Smooth muscle cell of the brain vasculature (primary cell): ENCODE measurements at places on chromosomes 12 and 14.

DNA sequence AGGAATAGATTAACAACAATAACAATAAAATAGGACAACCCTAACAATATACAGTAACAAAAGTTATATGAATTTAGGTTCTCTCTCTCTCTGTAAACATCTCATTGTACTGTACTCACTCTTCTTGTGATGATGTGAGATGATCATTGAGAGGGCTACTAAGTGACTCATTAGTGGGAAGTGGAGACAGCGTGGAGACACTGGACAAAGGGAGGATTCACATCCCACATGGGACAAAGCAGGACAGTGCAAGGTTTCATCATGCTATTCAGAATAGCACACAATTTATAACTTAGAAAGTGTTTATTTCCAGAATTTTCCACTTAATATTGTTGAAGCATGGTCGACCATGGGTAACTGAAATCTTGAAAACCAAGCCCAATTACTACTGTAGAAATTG lies 26.0 kb upstream of the SPATA7 start:
- no peak for DNase-seq

GRCh38 chr12:63706336-63706735 lies 38.0 kb upstream of the DPY19L2 start:
- DNase-seq: no peak

GRCh38 chr12:66387117-66387516 lies 84.8 kb downstream of the HELB start:
- DNase-seq: no peak

- no peak for DNase-seq
Measured at GRCh38 chr12:110426406-110426805, 22.9 kb upstream of the ANAPC7 start.

DNA sequence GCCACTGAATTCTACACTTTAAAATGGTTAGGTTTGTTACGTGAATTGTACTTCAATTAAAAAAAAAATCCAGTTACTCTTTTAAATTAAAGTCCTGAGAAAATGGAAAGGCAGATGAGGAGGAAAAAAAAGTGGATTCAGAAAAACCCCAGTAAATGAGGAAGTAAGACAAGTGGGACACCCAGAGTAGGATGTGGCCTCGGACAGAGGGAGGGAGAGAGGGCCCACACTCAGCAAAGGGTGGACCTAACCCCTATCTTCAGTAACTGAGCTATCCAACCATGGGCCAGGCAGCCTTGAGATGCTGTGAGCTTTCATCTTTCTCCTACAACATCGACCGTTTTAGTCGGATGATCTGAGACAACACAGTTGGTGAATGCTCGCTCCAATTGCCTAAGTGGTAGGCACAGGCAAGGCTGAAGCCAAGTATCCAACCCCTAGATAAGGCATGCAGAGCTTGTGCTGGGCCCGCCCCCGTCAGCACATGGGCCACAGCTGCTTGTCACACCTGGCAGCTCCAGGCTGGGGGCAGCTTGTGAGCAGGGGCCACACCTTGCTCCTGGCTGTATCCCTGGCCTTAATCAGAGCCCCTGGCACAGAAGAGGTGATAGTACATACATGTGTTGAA lies 142.1 kb downstream of the TTC7B start:
- DNase-seq: no peak

DNA sequence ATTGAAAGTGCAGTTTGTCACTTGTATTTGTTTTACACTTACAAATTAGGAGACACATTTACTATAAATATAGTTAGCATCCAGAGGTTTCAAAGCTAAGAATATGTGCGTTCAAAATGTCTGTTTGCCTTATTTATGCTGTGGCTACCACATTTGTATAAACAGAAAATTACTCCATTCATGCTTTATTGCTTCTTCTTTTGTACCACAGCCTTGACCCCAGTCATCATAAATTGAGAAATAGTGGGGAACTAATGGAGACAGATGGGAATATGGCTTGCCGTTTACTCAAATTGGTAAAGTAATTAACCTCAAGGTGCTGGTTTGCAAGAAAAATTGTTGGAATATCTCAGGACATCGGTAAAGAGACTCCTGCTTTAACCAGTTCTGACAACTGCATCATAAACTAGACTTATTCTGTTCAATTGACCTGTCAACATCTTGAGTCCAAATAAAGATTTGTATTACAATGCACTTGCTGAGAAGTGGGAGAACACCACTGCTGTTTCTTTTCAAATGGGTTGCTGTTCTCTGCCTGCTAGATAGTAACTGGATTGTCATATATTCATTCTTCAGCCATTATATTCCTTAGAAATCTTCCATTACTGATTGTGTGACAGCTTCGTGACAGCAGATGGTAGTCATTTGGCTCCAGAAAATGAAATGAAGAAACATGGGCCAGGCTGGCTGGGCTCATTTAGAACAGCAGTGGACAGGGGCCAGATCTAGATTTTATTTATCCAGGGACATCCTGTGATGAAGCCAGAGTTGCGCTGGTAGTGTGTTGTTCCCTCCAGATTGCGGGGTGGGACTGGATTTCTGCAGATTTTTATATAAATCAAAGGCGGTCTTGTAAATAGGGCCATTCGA lies 354.4 kb downstream of the EGLN3 start:
- DNase-seq: no peak

GRCh38 chr14:35412272-35413056 lies 7.9 kb upstream of the NFKBIA start:
- no peak for DNase-seq

DNA sequence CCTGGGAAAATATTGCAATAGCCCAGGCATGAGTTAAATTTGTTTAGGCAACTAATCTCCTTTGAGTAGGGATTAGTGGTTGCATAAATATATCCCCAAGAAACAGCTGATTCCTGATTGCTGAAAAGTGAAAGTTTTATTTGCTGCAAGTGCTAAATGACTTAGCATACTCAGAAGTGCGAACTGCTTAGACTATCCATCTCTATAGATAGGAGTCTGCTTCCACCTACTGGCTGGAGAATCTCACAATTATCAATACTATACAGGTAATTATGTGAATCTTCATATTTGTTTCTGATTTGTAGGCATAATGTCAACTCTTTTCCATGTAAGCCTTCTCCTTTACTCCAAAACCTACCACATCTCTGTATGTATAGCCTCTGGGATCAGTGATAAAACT lies 12.0 kb upstream of the SLCO1B3 start:
- DNase-seq: peak; percentile 4

GRCh38 chr14:95307402-95308041 lies 12.2 kb downstream of the CLMN start:
- DNase-seq: no peak

- no peak for DNase-seq
Measured at GRCh38 chr12:3228552-3228951, 151.4 kb downstream of the TSPAN9 start.

- no peak for DNase-seq
Measured at GRCh38 chr12:98403385-98403784, 112.0 kb upstream of the TMPO start.
